ENCODE measurements at places on chromosomes 6 and 20.

GRCh38 chr6:56716229-56716628 lies 73.5 kb upstream of the DST start:
- DNase-seq: no peak

GRCh38 chr6:54876365-54876764 lies 29.8 kb downstream of the FAM83B start:
- DNase-seq: no peak

DNA sequence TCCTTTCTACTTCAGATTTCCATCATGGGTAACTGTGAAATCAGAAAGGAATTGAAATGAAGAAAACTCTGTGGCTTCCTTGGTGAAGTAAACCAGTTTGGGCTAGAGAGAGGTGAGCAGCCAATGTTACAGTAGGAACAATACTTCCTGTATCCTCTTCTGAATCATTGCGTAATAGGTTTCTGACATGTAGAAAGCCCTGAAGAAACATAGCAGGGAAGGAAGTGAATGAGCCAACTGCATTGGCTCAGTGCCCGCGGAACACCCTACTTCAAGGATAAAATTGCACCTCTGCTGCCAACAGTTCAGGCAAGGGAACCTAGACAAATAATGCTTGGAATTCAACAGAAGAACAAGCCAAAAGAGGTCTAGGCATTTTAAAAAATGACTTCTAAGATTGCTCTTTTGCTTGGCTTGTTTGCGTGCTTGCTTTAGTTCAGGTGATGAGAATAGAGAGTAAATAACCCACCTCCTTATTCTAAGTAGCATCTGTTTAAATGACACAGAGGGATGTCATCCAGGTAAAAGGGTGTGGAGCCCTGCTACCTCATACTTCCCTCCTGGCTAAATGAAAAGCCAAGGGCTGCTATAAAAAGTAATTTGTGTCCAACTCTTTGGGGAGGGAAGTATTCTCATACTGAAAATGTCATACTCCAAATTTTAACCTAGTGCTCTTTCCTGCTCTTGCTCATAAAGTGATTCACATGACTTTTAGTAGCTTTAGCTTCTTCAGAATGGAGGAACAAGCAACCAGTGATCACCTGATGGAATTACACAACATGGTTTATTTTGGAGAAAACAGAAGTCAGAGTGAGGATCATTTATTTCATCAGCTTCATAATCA lies 30.0 kb upstream of the AKIRIN2 start:
- no peak for DNase-seq

DNA sequence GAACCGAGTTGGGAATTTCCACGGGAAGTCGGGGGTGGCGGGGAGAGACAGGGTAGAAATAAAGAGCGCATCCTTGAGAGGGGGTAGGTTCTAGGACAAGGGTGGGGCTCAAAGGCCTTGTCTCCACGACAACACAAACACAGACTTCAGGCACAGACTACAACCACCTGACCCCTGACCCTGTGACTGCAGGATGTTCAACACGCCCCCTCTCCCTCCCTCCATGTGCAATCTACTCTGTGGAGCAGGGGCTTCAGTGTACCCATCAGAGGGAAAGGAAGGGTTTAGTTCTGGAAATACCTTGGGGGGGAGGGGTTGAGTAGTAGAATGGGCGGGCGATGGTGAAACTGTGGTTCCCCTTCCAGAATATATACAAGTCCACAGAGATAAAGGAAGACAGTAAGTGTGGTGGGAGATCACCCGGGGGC lies 651 bp upstream of the TAPBP start:
- DNase-seq: peak; percentile 42

DNA sequence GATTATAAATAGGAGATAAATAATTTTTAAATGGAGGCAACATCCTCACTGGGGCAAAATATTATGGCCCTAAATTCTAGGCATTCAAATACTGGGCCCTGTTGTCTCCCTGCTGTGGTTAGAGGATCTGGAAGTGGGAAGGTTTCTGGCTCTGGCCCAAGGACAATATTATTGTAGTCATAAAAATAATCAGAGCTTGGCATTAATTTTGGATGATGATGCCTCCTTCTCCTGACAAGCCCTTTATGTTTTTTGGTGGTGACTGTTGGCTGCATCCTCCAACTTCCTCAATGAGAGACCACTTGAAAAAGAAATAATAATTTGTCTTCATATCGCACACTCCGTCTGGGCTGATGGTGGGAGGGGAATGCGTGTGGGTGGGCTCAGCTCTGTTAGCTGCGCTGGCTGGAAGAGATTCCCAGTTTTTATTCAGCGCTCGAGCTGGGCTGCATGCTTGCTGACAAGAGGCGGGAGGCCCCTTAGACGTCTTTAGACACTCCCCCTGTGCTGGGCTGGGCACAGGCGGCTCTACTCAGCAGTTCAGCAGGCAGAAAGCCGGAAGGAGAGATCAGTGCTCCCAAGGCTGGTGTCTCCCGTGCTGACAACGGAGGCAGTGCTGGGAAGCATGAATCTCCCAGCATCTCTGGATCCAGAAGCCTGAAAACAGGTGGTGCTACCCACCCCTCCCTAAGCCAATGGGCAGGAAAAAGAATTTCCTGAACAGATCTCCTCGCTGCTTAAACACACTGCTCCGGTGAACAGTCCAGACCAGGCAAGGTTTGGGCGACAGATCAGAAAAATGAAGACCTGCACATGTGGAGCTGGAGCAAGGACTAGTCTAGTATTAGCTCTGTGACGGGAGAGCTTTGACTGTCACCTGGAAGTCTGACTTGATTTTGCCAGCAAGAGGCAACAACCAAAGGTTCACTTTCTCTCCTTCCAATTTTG lies 97.7 kb downstream of the SYCP2 start:
- no peak for DNase-seq

DNA sequence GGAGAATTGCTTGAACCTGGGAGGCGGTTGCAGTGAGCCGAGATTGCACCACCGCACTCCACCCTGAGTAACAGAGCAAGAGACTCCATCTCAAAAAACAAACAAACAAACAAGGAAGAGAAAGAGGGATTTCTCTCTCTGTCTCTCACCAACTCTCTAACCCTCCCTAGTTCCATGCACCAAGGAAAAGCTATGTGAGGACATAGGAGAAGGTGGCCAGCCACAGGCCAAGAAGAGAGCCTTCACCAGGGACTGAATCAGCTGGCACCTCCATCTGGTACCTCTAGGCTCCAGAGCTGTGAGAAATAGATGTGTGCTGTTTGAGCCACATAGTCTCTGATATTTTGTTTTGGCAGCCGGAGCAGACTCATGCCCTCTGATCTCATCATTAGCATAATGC lies 9.0 kb upstream of the FAM110A start:
- DNase-seq: no peak

GRCh38 chr6:168133687-168134559 lies 54.9 kb upstream of the FRMD1 start:
- no peak for DNase-seq

GRCh38 chr6:156808287-156808686 lies 31.1 kb downstream of the ARID1B start:
- DNase-seq: no peak

- DNase-seq: no peak
Measured at GRCh38 chr6:147213772-147214171, 9.6 kb downstream of the STXBP5 start.

DNA sequence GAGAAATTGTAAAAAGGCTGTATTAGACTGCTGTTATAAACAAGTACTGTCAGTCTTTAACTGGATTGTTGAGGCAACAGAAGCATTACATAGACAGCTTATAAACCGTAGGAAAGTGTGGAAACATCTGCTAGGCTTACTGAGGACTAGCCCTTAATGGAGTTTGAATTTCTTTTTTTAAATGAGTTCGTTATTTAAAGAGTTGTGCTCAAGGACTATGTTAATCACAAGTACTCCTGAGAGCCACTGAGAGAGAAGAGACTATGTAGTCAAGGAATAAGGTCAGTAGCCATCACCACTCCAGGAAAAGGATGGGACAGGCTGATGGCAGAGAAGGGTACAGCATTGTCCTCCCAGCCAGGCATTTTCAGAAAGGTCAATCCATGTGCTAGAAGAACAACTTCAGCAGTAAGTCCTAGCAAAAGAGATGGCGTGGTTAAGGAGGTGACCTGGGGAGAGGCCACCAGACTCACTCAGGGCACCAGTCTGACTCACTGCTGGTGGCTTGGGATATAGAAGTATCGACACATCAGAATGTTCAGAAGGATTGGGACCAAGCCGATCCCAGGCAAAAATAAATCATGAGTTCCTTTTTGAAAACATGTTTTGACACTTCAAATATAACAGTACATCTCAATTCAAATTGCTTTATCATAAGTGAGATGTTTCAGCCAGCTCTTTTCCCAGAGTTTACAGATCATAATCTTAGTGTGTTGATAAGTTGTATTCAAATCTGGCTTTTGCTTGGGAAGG lies 6.4 kb downstream of the RPS12 start:
- DNase-seq: no peak

GRCh38 chr20:49747707-49748524 lies 34.2 kb upstream of the B4GALT5 start:
- DNase-seq: no peak

DNA sequence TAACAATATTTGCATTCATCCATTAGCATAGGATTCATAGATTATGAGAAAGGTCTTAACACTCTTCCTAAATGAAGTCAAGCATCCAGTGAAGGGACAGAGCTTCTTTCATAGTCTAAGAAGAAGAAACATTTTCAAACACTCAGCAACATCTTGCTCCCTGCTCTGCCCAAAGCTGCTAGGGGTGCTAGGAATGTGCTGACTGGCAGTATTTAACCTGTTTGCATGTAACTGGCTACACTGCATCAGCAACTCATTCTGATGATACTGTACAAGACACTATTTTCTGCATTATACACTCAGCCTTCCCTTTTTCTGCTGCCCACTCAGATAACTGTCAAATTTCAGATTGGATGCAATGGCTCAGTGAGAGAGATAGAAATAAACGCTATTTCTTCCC lies 495.1 kb upstream of the ARID1B start:
- no peak for DNase-seq

- no peak for DNase-seq
Measured at GRCh38 chr20:19549896-19550295, 208.2 kb upstream of the RIN2 start.

- DNase-seq: no peak
Measured at GRCh38 chr20:24892931-24893330, 56.1 kb upstream of the CST7 start.

- no peak for DNase-seq
Measured at GRCh38 chr6:12818324-12818723, 101.8 kb downstream of the PHACTR1 start.

DNA sequence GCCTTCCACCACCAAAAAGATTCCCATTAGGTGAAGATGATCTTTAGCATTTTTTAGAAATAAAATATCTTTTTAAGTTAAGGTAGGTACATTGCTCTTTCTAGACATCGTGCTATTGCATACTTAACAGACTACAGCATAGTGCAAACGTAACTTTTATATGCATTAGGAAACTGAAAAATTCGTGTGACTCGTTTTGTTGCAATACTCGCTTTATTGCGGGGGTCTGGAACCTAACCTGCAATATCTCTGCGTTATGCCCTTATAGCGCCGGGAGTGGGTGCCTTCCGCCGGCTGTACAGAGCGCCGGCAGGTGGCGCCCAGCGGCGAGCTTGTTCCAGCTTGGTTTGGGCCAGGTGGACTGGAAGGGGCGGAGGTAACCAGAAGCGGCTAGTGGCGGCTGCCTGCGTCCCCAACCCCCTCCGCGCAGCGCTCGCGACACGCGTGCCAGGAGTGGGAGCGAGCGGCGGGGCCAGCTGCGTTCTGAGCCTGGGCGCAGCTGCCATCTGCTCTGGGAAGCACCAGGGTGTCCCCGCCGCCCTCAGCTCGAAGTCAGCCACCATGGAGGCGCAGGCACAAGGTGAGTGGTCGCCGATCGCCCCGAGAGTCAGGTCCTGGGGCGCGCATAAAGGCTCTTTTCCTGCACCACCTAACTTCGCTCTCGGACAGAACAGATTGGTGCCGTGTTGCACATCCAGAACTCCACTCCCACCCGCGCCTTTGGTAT lies at the start of gene TPD52L1:
TPD52L1 (plus strand) TSS at position 383 of the 727 bp plus-strand sequence; CDS start at position 562, 179 bp downstream.
- DNase-seq: no peak

DNA sequence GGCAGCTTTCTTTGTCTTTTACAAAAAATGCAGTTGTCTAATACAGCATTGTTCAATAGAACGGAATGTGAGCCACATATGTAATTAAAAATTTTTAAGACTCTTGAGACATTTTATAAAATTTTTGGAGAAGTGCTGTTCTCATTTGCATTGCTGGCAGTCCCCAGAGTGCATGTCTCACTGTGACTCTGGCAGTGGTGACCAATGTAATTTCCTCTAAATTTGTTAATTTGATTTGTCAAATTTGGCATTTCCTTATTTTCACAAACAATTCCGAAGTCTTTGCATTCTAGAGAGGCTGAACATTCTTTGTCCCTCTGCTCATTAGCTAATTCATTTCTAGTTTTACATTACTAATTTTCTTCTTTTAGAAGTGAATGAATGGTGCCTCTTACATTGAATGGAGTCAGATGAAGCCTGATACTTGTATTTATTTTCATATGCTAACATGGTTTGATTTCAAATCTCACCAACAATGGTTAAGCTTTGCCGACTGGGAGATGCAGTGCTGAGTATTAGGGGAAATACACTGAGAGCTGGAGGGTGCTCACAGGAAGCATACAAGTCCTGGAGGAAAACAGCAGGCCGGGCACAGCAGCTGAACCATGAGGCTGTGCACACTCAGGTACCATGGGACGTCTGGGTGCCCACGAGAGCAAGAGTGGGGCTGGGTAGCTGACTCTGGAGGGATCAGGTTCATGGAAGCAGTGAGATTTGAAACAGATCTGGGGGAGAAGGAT lies 68.5 kb upstream of the ARMC2 start:
- no peak for DNase-seq

DNA sequence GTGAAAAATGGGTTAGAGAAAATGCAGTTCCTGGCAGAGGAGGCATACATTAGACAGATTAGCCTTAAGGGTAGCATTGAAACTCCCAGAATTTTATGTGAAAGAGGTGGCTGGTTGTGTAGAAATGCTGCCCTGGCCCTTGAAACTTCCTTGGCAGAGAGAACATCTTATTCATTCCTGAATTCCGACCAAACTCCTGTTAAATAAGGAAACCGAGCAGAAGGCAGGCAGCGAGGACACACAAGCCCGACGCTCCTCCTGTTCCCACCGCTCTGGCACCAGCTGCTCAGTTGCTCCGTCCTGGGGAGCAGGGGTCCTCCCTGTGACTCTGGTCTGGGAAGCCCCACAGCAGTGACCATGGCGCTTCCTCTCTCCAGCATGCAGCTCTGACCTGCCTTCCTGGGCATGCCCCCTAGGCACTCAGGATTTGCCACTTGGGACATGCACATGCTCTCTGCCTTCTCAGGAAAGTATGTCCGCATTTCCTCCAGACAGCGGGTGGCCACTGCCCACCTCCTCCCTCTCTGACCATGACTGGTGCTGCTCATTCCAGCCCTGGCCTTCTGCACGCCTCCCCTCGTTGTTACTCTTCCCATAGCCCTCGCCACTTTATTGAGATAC lies 35.2 kb upstream of the CLDN20 start:
- DNase-seq: no peak

GRCh38 chr20:56554869-56555268 lies 21.8 kb downstream of the FAM209B start:
- no peak for DNase-seq
